Stimulated activated CD4-positive, alpha-beta T cell treated with anti-CD3 and anti-CD28 coated beads, Interleukin-15, amount 100 ng/mL, for 48 hours (primary cell): ENCODE measurements at places on chromosomes 6 and 20.

DNA sequence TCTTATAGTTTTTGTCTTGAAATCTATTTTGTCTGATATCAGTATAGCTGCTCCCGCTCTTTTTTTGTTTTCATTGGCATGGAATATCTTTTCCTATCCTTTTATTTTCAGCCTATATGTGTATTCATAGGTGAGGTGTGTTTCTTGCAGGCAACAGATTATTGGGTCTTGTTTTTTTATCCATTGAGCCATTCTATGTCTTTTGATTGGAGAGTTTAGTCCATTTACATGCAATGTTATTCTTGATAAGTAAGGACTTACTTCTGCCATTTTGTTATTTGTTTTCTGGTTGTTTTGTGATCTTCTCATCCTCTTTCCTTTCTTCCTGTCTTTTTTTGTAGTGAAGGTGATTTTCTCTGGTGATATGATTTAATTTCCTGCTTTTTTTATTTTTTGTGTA, 24.0 kb upstream of the GRM4 start:
- no peak for DNase-seq

- DNase-seq = no peak
Observed at GRCh38 chr6:138647006-138647405, 126.6 kb upstream of the CCDC28A start.

DNA sequence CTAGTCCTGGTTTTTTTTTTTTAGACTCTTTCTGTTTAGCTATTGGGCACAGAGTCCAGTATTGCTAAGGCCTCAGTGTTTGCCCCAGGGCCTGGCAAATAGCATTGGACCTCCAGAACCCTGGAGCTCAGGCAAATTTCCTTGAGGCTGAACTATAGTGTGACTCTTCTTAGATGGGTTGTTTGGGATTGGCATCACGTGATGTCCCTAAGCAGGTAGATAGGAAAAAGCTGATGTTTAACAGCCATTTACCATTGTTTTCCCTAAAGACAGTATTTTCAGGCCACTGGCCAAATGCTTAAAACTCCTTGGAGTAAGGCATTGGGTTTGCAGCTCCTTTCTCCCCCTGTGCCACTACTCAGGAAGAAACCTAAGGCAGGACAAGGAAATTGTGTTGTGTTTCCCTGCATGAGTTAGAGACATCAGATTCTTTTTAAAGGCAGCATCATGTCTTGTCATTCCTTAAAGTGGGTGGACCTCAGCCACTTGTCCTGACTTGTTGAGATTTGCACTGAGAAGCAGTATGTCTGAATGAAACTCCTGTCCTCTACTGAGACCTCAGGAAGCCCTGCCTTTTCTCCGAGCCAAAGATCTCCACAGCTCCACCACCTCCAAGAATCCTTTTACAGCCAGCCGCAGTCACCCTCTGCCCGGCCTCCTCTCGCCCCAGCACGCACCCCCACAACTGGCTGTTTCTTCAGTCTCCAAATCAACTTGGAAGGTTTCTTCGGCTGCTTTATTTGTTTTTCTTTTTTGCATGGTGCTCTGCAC, 46.2 kb upstream of the RNF144B start:
- no peak for DNase-seq

DNA sequence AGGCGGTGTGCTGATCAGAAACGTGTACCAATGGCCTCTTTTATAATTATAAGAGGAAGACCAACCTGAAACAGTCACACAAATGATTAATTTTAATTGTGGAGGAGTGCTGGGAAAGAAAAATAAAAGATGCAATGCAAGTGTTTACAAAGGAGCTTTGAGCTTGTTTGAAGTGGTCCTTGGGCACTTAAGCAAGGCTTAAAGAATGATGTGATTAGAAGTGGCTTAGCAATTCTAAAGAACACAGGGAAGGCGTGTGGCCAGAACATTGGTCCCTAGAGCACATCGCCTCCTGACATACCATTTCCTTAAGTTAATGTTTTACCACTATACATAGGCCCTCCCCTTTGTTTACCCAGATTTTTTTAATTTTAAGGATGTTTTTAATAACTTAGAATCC, 26.1 kb downstream of the PTPN1 start:
- no peak for DNase-seq

DNA sequence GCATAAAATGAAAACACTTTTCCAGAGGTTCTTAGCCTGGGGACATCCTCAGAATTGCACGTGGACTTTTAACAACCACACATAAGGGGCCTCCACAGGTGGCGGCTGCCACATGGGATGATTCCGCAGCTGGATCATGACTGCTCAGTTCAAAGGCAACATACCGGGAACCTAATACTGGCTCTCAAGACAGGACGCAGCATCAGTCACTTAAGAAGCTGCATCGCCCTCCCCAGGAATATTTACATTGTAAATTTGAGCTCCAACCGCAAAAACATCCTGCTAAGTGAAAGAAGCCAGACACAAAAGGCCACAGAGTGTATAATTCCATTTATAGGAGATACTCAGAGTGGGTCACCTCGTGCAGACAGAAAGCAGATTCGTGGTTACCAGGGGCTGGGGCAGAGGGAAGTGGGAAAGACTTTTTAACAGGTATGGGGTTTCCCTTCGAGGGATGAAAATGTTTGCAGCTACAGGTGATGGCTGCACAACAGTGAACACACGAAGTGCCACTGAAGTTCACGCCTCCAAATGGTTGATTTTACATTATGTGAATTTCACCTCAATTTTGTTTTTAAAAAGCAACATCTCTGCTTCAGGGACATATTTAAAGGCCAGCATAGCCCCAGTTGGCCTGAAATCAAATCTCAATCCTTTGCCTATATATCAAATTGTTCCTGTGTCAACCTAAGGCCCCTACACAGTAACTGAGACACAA, 141.5 kb downstream of the BMP7 start:
- no peak for DNase-seq

GRCh38 chr20:57210911-57211280, 55.5 kb downstream of the BMP7 start:
- no peak for DNase-seq

- no peak for DNase-seq
Observed at GRCh38 chr20:44704551-44704971, 10.6 kb upstream of the CCN5 start.

- no peak for DNase-seq
Observed at GRCh38 chr6:41236276-41236675, 8.1 kb downstream of the TREML4 start.

DNA sequence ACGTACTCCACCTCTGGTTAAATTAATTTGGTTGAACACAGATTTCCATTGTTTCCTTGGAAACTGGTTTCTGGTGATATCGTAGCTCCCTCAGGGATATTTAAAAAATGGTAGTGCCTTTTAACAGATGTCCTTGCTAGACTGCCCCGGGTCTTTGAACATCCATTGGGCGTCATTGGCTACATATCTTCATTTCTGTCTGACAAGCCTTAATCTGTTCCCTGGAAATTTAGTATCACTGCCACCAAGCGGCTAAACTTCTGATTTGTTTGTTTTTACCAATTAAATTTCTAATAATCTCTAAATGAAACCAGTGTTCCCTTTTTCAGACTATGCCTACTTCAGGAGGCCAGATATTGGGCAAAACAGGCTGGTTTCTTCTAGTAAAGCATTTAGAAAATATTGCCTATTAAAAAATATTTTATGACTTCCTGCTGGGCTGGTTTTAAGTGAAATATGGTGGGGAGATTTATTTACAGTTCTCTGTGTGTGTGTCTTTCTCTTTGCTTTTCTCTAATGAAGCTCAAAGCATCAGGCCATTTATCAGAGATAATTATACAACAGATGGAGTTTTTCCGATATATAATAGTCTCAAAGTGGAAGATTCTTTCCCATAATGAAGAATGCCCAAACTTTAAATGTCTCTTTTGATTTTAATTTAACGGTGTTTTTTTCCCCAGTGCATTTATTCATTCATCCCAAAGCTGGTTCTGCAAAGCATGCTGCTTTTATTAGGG, 249.5 kb downstream of the ZFAND3 start:
- no peak for DNase-seq

DNA sequence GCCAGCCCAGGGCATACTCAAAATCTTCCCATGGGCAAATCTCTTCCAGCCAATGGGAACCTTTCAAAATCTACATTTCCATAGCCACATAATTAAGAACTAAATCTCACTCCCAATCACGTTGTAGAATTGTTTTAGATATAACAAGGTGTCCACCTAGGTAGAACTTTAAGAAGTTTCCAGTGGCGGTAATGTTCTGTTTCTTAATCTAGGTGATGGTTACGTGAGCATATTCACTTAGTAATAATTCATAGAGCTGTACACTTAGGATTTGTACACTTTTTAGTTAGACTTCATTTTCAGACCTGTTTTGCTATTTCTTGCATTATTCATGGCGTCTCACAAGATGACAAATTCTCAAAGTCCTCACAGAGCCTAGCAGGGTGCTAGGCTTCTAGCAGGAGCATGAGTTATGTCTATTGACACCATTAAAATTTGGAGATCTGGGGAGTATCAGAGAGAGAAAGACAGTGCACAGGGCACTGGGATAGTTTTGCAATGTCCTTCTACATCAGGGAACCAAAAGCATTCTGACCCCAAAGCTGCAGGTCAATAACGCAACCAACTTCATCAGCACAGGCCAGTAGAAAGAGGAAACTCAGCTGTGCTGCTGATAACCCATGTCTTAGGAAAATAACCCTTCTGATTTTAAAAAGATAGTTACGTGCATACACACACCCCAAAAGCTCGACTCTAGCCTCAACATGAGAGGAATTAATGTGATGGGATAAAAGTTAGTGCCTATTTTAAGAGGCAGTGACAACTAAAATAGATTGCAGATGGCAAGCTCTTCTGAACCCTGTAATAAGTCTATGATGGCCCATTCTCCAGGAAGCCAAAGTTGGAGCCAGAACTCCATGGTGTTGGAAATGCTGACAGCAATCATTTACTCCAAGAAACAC, 518.1 kb upstream of the JARID2 start:
- DNase-seq = no peak

- no peak for DNase-seq
Observed at GRCh38 chr6:84344005-84344404, 116.6 kb upstream of the CEP162 start.

- no peak for DNase-seq
Observed at GRCh38 chr20:57882451-57883161, 172.8 kb upstream of the PMEPA1 start.

DNA sequence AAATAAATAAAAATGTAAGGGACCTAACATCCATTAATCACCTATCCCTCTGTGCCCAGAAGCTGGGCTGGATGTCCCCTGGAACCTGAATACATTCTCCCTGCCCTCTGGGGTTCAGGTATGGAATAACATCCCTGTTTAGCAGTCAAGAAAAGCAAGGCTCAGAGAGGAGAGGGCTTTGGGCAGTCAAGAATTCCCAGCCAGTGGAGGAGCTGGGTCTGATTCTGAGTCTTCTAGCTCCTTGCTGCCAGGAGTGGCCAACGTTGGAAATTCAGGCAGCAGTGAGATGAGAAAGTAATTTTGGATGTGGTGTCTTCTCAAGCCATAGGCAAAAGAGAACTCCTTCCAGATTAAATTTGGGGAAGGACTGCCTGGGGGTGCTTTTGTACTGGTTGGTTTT, 42.6 kb upstream of the ZNFX1 start:
- DNase-seq = no peak

GRCh38 chr6:40417031-40417430, 170.1 kb downstream of the LRFN2 start:
- DNase-seq = no peak

GRCh38 chr20:59007665-59008511, 834 bp upstream of the CTSZ start:
- no peak for DNase-seq

- no peak for DNase-seq
Observed at GRCh38 chr20:11159728-11160127, 485.9 kb upstream of the JAG1 start.

DNA sequence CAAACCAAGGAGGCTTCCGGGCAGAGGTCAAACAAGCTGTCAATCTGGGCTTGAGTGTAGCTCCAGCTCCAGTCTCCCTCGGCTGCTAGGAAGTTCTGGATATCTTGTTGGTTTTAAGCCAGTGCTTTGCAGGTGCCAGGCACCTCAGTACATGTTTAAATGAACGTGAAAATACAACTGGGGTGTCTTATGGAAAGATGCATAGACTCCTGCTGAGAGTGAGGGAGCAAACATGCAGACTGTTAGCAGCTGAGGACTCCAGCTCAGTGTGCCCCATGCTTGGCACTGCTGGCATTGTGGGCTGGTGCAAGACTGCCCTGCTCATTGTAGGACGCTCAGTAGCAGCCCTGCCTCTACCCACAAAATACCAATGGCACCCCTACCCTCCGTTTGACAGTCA, 28.5 kb downstream of the ERMARD start:
- no peak for DNase-seq

DNA sequence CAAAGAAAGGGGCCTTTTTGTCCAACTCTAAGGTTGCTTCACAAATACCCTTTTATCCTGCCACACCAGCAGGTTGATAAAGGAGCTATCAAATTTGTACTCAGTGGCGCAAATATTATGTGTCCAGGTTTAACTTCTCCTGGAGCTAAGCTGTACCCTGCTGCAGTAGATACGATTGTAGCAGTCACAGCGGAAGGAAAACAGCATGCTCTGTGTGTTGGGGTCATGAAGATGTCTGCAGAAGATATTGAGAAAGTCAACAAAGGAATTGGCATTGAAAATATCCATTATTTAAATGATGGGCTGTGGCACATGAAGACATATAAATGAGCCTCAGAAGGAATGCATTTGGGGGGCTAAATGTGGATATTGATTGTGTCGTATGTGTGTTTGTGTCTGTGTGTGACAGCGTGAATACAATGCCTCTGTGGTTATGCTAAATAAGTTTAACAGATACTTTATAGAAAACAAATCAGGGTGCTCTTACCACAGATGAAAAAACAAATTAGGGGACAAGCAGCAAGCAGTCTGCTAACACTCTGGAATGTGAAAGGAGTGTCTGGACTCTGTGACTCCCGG, 33.6 kb downstream of the HM13 start:
- no peak for DNase-seq

- DNase-seq = no peak
Observed at GRCh38 chr6:36610041-36610955, 16.1 kb downstream of the SRSF3 start.

- no peak for DNase-seq
Observed at GRCh38 chr20:43915211-43916072, 790 bp downstream of the TOX2 start.

- DNase-seq = no peak
Observed at GRCh38 chr6:45450831-45451230, 73.1 kb upstream of the SUPT3H start.

- no peak for DNase-seq
Observed at GRCh38 chr6:56335726-56336125, 88.3 kb upstream of the COL21A1 start.

- DNase-seq = no peak
Observed at GRCh38 chr6:20188630-20189075, 23.6 kb downstream of the MBOAT1 start.

GRCh38 chr6:36844232-36845170, 5.3 kb upstream of the CPNE5 start:
- DNase-seq = no peak

- no peak for DNase-seq
Observed at GRCh38 chr6:92122746-92123145, 1296.6 kb downstream of the EPHA7 start.

- DNase-seq = no peak
Observed at GRCh38 chr6:111032484-111033140, 50.8 kb downstream of the RPF2 start.
